ENCODE measurements at places on chromosomes 2 and 18.

DNA sequence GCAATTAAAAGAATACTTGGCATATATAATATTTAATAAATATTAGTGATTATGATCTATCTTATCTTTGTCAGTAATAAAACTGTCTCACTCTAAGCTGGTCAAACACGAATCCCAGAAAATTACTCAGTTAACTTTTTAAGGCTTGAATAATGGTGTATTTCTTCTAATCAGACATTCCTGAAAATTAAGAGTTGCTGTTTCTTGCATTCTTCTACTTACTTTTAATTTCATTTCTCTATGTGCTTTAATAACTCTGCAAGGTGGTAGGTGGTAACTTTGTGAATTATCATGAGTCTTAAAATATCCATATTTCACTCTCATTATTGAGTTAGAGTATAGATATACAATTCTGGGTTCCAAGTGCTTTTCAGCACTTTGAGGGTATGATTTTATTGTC is 3.1 kb upstream of the SERPINB10 start:
- no peak for DNase-seq

GRCh38 chr2:191839918-191840804 is 6.7 kb downstream of the CAVIN2 start:
- DNase-seq = no peak

DNA sequence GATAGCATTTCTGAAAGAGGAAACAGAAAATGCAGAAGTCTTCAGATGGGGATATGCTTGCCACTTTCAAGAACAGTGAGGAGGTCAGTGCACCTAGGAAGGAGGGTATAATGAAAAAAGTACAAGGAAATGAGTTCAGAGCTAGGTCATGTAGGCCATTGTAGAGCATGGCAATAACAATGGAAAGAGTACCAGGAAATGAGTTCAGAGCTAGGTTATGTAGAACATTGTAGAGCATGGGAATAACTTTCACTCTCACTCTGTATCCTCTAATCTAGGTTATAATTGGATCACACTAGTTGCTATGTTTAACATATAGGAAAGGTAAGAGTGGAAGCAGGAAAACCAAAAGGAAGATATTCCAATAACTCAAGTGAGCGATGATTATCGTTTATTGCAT is 12.3 kb downstream of the SCG2 start:
- DNase-seq = no peak

DNA sequence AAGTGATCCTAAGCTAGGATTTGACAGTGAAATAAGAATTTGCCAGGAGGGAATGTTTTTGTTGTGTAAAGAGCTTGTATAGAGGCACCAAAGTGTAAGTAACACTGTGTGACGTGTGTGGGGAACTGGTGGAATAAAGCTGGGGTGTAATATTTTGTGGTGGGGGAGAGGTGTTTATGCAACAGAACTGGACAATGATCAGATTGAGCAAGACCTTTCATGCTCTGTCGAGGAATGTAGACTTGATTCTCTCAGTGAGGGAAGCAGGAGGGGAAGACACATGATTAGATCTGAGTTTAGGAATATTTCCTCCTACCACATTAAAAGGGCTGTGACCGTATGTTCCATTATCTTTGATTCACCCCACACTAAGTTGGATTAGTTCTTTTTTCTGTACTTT is 43.6 kb downstream of the EFEMP1 start:
- no peak for DNase-seq

- no peak for DNase-seq
Observed at GRCh38 chr2:239250216-239251081, 150.4 kb downstream of the HDAC4 start.

DNA sequence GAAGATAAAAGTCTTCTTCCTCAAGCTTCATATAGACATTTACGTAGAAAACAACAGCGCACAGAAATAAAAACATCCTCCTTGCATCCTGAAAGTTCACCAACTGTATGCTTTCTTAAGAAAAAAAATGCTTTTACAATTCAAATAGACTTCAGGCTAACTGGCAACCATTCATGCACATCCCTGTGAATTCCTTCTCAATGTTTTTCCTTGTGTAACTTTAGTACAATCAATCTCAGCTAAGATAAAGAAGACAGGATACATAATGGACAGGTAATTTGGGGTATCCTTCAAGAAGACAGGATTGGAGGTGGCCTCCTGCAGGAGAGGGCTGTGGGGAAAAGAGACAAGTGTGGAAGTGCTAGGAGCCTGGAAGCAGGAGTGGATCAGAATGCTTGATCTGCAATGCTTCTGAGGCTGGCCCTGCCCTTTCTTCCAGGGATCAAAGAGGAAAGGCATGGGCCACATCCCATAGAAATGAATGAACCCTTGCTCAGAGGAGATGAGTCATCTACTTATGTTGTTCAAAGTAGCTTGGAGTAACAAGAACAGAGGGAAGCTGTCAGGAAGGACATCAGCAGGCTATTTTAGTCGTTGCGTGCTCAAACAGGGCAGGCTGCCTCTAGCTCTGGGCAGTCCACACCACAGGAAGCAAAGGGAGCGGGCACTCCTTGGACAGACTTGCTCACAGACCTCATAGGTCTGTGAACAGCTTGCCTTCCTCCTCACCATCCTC is 126.6 kb downstream of the TMEM131 start:
- peak; percentile 91 for DNase-seq

DNA sequence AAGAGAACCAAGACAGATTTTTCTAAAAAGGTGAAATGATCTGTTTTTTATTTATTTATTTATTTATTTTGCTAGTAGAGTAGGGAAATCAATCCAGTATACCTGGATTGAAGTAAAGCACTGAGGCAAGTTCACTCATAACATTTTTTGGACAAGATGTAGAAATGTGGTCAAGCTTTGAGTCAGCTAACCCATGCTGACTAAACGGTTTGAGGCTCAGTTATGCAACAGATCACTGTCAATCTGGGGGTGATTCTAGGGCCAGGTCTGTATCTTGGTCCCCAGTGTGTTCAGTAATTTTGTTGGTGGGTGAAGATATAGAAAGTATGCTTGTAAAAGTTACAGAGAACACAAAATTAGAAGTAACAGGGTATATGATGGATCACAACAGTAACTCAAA is 60.2 kb downstream of the RMDN2 start:
- peak; percentile 74 for DNase-seq

GRCh38 chr2:57877811-57878170 is 168.8 kb upstream of the VRK2 start:
- DNase-seq = no peak

DNA sequence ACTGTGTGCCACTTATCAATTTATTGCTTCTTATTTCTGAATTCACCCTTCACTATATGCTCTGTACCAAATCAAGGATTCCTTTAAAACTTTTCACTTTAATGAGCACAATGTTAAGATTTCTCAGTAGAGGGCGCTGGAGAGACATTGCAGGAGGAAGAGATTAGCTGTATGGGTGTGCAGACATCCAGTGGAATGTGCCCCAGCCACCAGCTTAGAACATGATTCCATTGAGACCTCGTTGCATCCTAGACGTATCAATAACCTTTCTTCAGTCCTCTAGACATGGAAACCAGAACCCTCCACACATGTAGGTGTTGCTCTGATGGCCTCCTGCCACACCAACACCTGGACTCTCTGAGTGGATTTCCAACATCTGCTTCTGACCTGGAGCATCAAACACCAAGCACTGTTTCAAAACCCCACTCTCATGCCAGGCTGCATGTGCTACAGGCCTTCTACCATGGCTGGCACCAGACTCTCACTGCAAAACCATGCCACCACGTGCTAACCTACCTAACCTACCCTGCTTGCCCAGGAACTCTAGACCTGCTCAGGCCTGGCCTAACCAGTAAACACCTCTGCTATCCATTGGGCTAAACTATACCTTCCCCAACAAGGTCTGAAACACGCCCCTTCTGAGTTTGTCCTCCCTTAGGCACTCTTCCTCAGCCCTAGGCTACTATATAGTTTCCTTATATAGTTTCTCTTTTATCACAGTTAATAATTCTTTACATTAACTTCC is 633.2 kb upstream of the PKDCC start:
- peak; percentile 14 for DNase-seq

- no peak for DNase-seq
Observed at GRCh38 chr2:219423652-219424377, 5.6 kb downstream of the DES start.

- DNase-seq = no peak
Observed at GRCh38 chr2:175580652-175581051, 399.1 kb upstream of the ATP5MC3 start.

DNA sequence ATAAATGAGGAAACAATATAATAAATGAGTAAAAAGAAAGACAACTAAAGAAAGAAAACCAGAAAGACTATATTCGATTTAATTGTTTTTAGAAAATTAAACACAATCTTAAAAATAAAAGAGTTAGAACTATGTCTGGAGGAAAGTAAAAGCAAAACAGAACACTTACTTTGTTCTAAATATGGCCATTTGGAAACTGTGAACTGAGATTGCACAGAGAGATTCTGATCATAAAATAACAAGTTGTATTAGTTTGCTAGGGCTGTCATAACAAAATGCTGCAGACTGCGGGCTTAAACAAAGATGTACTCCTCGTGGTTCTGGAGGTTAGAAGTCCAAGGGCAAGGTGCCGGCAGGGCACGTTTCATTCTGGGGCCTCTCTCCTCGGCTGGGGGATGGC is 128.1 kb upstream of the AQP4 start:
- no peak for DNase-seq

DNA sequence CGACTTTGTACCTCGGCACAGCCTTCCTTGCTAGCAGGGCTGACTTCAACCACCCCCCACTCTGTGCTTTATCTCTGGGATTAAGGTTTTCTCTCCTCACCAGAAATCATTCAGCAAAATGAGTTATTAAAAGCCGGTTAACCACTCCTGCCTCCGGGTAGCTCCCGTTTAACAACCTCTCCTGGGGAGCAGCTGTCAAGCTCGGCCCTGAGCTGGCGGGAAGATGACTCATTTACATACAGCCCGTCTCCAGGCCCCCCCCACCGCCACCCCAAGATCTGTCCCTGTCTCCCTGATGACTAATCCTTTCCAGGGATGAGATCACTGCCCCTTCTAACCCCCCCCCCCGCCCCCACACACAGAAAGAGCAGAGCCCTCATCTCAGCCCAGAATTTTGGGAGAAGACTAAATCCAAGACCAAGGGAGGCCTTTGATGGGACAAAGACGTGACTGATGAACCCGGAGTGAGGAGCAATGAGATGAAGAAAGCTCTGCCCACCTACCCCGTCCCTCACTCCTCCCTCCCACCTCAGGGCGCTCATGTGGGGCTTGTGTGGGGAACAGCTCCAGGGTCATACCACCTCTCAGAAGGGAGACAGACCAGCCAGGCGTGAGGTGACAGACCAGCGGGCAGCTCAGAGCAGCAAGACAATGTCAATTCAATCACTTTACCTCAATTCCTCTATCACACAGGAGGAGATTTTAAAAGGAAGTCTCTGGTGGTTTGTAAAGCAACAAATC is 131.4 kb downstream of the MSH2 start:
- peak; percentile 95 for DNase-seq

GRCh38 chr2:119753041-119753929 is 6.4 kb upstream of the PTPN4 start:
- peak; percentile 49 for DNase-seq

- no peak for DNase-seq
Observed at GRCh38 chr2:2834516-2835254, 503.6 kb upstream of the MYT1L start.

- no peak for DNase-seq
Observed at GRCh38 chr2:218953366-218953954, 6.0 kb upstream of the CDK5R2 start.

DNA sequence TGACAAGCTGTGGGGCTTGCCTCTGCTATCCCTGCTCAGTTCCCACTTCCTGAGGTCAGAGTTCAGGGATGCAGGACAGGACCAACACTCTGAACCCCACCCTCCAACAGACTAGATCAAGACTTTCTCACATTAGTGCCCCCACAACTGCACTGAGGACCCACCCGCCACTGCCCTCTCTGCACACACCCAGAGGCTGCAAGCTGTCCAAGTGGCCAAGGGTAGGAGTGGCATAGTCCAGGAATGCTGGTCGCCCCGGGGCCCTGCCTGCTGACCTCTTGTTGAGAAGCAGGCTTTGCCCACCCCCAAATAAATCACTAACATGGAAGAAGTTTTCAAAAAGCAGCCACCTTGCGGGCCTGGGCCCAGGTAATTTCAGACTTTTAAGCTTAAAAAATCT is 5.5 kb upstream of the KIF1A start:
- DNase-seq = no peak
